NAMALWA (cell line): ENCODE measurements at places on chromosomes 7 and 10.

DNA sequence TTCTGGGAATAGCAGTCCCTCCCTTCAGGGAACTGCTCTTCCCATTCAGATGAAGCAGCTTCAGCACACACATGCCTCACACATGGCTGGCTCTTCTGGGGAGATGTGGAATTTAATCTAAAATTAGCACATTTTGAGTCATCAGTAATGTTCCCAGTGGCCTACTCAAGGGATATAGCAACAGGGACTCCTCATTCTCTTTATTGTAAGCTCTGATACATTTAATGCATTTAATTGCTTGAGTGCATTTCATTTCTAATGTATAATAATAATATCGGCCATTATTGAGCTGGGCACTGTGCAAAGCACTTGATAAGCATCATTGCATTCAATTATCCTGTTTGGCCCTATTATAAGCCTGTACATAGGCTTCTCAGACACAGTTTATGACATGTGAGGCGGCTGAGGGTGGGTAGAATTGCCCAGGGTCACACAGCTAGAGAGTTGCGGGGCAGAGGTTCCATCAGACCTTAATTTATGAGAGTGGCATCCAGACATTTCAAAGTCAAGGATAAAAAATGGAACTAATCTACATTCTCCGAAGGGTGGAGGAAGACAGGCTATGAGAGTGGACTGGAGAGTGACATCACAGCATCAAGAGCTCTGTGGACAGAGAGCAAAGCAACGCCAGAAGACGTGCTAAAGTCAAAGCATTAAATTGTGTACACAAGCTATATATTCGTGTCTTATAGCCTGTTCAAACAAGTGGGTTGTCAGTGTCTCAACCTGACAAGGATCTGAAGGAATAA, 76.8 kb downstream of the LANCL2 start:
- DNase-seq: no peak

GRCh38 chr10:25604591-25604990, 329.4 kb upstream of the MYO3A start:
- no peak for DNase-seq

DNA sequence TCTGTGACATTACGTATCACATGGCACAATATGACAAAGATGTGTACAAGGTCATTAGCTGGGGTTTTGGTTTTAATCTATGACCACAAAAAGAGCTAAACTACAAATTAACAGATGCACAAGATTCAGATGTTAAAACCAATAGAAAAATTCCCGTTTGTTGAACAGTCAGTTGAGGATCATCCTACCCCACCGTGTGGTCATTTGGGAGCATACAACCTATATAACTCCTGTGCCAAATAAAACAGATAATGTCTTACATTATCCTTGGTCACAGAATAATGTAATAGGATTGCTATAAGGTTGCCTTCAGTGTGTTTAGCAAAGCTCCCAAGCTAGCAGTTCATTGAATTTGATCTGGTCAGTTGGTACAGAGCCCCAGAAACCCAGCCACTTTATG, 28.2 kb downstream of the ASNS start:
- DNase-seq: no peak

GRCh38 chr7:158160199-158160598, 427.4 kb downstream of the PTPRN2 start:
- no peak for DNase-seq

DNA sequence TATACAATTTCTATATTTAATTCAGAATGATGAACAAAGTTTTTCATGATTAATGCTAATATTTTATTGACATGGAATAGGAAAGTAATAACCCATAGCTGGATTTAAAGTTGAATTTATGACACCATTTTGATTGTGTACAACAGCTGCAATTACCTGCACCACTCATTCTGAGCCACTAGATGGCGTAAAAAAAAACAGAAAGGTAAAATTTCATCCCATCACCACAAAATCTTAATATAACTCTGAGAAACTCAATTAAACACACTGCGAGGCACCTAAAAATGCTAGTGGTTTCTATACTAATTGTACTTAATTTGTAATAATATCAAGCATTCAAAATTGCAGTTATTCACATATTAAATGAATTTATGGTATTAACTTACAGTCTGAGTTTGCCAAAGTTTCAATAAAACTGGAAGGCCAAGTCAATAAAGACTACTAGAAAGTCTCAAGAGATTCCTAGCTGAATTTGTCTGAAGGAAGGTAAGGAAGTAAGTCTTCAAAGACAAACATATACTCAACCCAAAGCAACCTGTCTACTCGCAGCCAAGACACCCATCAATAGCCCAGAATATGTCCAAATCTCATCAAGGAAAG, 182.5 kb downstream of the SKAP2 start:
- DNase-seq: peak; percentile 78

GRCh38 chr7:82071468-82071867, 301.6 kb upstream of the HGF start:
- DNase-seq: no peak

- DNase-seq: no peak
Observed at GRCh38 chr7:81627536-81628287, 142.1 kb downstream of the HGF start.

- peak; percentile 69 for DNase-seq
Observed at GRCh38 chr7:158957921-158958491, 101.6 kb downstream of the DYNC2I1 start.

GRCh38 chr10:42691361-42692120, 53.2 kb upstream of the ZNF33B start:
- DNase-seq: no peak

GRCh38 chr7:33726582-33726981, 178.8 kb upstream of the BMPER start:
- DNase-seq: no peak

GRCh38 chr10:76839276-76839675, 798.3 kb downstream of the KCNMA1 start:
- DNase-seq: no peak

GRCh38 chr10:24133835-24134234, 75.1 kb upstream of the KIAA1217 start:
- no peak for DNase-seq

- DNase-seq: no peak
Observed at GRCh38 chr10:63477927-63478326, 12.2 kb upstream of the JMJD1C start.

- no peak for DNase-seq
Observed at GRCh38 chr7:134662871-134663205, 16.2 kb downstream of the BPGM start.

DNA sequence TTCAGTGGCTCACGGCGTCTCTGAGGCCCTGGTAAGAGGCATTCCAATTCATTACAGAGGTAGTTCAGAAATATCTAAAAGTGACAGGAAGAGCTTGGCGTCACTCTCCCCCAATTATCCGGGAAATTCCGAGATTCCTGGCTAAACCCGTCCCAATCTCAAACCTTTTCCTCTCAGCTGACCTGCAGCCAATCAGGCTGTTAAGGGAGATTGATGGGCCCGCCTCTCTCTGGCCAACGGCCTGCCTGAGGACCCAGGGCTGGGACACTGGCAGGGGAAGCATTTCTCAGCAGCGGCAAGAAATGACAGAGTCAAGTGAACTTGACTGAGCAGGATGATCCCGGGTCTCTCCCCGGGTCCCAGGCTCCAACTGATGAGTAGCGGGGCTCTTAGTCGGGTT, 72.3 kb downstream of the EBF3 start:
- DNase-seq: no peak

DNA sequence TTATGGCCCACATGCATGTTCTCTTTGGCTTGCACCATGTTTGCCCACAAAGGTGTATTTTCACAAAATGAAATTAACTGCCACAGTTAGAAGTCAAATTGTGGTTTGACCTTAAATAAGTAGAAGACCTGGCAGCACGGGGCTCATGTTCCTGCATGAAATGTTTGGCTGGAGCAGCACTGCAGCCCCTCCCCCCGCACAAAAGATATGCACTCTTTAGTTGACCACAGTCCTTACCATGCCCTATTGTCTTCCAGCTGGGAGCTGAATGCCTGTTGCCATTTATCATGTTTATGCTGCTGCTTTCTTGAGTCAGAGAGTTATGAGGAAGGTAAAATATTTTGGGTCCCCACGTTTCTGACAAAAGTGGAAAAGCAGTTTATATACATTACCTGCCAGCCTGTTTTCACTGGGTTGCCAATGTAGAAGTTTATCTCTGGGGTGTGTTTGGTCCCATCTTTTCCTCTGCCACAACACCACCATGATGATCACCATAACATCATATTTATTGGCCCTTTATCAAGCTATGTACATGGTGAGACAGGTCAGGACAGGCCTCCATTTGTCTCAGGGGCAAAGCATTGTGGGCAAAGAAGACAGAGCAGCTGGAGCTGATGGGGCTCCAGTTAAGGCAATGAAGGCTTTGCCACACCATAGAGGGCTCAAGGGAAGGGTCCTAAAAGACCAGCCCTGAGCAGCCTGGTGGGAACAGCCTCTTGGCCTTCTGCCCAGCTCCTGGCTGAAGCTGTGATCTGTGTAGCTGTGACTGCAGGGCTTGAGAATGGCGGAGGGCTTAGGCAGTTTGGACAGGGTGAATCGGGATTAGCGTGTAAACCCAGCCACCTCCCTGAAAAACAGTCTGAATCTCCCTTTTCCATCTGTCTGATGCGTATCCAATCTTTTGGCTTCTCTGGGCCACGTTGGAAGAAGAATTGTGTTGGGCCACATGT, 5.4 kb downstream of the PRF1 start:
- no peak for DNase-seq

DNA sequence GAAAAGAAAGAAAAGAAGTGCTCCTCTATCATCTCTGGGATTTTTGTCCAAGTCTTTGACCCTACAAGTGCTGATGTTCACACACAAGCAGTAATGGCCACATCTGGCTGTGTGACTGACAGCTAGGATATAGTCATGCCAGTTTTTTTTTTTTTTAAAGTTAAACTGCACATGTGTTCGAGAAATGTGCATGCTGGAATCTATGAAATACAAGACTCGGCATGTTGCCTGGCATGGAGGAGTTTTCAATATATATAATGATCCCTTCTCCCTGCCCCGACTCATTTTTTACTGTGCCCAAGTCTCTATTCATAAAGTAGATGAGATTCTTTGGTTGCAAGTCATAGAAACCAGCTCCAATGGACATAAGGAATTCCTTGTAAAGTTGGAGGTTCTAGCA, 60.4 kb upstream of the FGFR2 start:
- no peak for DNase-seq

DNA sequence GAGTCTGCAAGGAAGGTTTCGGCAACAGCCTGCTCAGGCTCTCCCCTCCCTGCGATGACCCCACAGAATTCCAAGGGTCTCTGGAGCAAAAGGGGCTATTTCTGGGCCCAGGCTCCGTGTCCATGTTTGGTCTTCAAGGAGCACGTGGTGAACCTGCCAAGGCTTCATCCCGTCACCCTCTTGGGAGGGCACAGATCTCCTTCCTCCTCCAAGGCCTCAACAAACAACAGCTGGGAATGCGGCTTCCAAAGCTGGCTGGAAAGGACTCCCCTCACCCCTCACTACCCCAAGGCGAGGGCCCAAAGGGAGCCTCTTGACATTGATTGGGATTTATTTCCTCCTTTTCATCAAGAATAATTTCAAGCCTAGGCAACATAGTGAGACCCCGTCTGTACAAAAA, 14.0 kb upstream of the KPNA7 start:
- DNase-seq: no peak

DNA sequence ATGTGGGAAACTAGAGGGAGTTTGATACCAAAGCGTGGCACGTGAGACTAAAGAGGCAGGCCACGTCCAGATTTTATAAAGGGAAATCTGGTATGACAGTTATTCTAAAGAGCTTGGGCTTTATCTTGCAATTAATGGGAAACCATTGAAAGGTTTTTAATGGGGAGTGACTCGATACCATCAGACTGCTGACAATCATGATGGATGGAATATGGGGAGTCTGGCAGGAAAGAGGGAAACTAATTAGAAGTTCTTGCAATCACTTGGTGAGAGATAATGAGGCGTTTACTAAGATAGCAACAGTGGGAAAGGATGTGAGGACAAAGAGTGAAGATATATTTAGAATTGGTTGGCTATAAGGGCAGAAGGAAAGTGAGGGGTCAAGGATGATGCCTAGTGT, 94.0 kb downstream of the MBL2 start:
- DNase-seq: no peak

GRCh38 chr10:127198721-127199120, 2.3 kb upstream of the INSYN2A start:
- DNase-seq: no peak

DNA sequence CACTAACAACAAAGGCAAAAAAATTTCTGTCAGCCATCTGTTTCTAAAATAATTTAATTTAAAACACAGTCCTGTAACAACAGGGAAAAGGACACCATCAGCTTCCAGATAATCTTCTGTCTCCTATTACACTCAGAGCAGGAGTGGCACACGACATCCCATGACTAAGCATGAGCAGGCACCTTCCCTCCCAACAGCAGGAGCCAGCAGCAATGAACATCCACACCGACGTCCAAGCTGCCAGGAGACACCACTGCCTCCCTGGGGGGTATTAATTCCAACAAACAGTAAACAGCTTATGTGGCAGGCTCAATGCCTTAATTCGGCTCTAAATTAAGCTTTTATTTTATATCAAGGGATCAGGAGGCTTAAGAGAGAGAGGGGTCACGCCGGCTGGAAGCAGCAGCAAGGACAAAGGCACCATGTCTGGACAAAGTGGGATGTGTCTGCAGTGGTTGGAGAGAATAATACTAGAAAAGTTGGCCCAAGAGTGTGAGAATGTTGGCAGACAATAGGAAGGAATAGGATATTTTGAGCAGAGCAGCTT, 45.7 kb downstream of the KIAA1549 start:
- no peak for DNase-seq

DNA sequence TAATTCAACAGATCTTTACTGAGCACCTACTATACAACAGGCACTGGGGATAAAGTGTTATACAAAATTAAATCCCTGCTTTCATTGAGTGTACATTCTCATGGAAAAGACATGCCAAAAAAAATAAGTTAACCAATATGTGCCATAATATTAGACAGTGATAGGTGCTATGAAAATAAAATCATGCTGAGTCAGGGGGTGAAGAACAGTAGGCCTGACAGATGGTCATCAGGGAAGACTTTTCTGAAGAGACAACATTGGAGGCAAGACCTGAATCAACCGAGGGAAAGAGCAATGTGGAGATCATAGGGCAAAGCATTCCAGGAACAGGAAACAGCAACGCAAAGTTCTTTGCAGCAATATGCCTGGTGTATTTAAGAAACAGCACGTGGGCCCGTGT, 135.5 kb downstream of the C1GALT1 start:
- no peak for DNase-seq

GRCh38 chr10:110007161-110007700, 553 bp upstream of the ADD3 start:
- DNase-seq: no peak

DNA sequence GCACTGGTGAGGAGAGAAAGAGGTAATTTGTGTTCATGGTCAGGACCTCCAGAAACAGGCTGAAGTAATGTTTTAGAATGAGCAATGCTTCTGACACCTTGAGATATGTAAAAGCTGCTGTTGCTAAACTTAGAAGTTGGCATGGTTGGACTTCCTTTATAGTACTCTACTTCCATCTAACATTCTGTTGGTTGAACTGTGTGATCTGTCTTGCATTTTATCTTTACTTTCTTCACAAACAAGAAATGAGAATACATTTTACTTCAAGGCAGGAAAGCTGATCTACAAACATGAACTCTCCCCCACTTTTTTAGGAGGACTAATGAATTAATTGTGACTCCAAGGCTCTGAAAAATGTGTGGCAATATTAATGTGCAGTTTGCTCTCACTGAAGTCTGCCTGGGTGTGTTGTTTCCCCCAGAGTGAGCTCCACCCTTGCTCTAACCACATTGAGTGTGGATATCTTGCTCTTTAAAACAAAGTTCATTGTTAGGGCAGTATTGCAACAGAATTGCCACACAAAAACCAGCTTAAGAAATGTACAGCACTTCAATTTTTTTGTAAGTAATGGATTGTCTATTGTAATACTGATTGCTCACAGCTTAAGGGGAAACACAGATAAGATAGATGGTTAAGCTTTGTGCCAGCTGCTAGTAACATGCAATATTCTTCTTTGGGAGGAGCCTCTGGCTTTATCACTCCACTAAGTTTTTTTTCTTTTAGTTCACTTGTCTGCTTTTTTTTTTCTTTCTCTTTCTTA, 69.0 kb downstream of the ADD3 start:
- DNase-seq: peak; percentile 72
